ENCODE measurements at places on chromosomes 11 and 22. TPM values are rescaled to one million over a fixed set of nuclear protein-coding genes. Genes with fewer than 3 reads are reported as not detected.

RIC3 gene
- total RNA-seq, result not detected

IRAG1 gene
- 66.0 TPM for total RNA-seq

FGF4 gene
- total RNA-seq, result not detected

GAS2 gene
- 0.64 TPM for total RNA-seq

ACTN3 gene
- total RNA-seq, result not detected

MMP13 gene
- total RNA-seq, result not detected

PSMD13 gene
- total RNA-seq, result 140 TPM

TCN2 gene
- 3.9 TPM for total RNA-seq

CRYBA4 gene
- not detected for total RNA-seq

TPBGL gene
- total RNA-seq, result not detected

SLC35C1 gene
- 14.2 TPM for total RNA-seq
